ENCODE measurements at places on chromosomes 2 and 18.

DNA sequence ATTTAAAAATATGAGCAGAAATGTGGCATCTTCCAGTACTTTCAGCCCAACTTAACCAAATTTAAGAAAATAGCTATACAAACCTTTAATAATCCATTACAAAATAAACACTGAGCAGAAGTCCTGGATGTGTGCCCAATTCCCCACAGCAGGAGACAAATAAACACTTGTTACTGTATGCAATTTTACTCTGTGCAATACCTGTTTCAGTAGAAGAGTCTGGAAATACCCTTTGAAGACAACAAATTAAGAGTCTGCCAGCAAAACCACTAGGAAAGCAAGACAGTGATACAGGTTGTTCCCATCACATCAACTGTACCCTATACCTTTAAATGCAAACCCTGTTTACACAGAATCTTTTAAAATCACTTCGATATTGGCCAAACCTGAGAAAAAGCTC, 41.4 kb upstream of the RNU4ATAC start:
- no peak for DNase-seq

DNA sequence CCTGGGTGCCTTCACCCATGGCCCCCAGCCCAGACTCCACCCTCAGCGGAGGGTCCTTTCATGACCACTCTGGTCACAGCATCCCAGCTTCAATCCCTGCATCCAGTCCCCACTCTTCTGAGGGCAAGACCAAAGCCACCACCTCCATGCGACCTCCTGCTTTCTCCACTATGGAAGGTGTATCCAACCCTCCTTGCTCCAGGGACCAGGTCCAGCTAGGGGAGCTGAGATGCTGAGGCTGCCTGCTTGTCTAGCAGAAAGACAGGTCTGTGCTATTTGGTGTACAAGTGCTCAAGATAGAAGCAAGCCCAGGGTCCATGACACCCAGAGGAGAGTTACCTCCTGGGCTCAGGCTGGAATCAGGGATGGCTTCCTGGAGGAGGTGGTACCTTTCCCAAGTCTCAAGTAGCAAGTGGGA, 73.8 kb upstream of the RAB6C start:
- DNase-seq: no peak

DNA sequence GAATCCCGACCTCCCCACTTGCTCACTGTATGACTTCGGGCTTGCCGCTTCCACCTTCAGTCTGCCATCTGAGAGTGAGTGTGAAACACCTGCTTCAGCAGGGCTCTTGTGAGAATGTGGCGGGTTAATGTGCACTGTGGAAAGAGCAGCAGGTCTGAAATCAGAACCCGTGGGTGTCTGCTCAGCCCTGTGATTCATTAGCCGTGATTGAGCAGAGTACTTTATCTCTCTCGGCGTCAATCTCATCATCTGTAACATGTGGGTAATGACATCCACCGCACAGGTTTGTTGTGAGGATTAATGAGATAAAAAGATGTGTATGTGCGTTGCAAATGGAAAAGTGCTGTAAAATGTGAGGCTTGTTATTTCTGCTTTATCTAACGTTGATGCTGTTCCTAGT, 128.6 kb downstream of the LRATD1 start:
- no peak for DNase-seq

GRCh38 chr2:229129738-229130371, 141.2 kb downstream of the PID1 start:
- no peak for DNase-seq

- DNase-seq: no peak
Measured at GRCh38 chr18:34649080-34649479, 61.0 kb upstream of the DTNA start.

DNA sequence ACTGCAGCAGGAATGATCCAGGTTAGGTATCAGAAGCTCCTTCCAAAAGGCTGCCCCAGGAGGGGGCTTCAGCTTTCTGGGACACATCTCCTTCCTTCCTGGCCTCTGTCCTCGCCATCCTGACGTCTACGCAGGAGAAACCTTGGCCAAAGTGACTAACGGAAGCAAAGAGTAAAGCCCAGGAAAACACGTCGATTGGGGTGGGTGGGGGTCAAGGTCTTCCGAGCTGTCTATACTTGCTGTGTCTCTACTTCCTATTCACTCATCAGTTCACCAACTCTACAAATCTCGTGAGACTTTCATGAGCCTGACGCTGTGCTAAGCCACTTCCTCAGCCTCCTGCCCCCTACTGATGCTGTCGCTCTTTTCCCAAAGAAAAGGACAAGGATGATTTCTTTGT, 212.6 kb downstream of the TNS1 start:
- no peak for DNase-seq

GRCh38 chr2:160493227-160494028, at the start of gene RBMS1:
RBMS1 (minus strand) TSS chr2:160493807; CDS start chr2:160493363, 444 bp downstream.
- peak; percentile 66 for DNase-seq

- DNase-seq: peak; percentile 64
Measured at GRCh38 chr2:219571311-219572236, at the start of gene OBSL1. OBSL1 (minus strand) TSS chr2:219571539; CDS start chr2:219571232, 307 bp downstream.

DNA sequence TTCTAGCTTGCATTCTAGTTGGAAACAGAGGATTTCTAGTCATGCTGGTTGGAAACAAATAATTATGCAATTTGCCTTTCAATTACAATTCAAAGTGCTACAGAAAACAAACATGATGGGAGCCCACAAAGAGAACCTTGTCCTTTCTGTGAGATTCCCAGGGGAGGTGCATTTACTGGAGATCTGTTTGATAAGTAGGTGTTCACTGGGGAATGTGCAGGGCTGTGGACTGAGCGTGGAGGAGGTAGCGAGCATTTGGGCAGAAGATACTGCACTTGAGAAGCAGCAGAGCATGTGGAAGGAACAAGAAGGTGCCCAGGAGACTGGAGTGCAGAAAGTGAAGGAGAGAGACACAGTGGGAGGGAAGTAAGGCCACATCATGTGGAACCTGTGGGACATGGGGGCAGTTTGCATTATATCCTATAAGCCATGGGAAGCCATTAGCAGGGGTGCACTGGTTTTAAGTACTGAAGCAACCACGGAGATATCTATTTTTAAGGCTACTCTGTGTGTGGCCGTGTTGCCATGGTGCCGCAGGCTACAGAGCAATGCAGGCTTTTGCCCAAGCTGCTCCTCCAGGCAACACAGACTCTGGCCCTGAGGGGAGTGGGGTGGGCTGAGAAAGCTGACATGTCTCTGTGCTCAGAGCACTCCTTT, 154.0 kb downstream of the ANTXR1 start:
- no peak for DNase-seq

DNA sequence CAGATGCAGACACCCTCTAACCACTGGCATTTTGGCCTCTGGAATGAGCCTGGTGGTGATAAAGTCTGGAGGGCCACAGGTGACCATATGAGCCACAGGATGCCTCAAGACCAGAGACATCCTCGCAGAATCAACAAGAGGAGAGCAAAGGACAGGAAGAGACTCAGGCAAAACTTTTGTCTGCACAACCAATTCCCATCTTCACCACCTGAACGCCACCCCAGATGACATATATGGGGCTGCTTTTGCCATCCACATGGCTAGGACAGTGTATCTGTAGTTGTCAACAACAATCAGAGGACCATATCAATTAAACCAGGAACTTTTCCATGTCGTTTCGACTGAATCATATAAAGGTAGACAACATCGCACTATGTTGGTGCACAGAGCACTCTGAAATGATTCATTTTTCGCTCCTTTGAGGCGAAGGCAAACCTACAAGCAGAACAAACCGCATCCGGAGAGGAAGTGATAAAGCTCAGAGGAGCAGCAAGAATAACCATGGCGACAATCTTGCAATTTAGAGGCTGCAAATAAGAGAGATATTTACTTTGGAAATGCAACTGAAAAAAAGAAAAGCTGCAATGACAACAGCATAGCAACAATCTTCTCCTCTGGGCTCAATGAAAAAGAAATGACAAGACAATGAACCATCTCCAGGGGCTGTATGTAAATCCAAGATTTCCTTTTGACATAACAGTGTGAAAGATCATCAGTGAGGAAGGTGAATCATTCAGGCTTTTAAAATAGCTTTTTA, 204.5 kb downstream of the ARL4C start:
- no peak for DNase-seq

DNA sequence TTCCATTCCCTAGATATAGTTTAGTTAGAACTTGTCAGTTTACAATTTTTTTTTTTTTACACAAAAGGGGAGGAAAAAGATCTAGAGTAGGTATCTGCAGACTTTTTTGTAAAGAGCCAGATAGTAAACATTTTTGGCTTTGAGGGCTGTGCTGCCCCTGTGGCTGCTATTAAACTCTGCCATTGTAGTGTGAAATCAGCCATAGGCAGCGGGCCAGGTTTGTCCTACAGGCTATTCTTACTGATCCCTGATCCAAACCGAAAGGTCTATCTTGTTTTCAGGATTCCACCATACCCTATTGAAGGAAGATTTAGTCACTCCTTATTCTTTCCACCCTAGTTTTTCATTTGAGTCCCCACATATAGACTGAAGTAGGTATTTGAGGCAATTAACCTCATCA, 203.4 kb downstream of the RND3 start:
- DNase-seq: no peak

GRCh38 chr2:223560749-223561435, 41.3 kb downstream of the SCG2 start:
- no peak for DNase-seq

DNA sequence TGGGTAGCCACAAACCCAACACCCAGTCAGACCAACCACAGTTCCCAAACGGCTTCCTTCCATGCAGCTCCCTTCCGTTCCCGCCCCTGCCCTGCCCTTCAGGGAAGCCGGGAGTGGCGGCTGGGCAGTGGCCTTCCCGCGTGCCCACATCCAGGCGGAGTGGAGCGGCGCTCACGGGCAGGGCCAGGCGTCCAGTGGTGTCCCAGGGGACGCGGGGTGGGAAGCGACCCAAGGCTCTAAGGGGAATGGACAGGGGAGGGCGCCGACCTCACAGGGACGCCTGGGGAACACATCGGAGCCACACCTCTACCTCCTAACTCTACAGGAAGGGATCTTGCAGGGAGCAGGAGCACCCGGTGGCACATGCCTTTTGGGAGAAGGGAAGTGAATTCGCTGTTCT, 225.9 kb upstream of the MGAT5 start:
- DNase-seq: no peak

- no peak for DNase-seq
Measured at GRCh38 chr2:40874380-40874779, 422.5 kb upstream of the SLC8A1 start.

GRCh38 chr2:182616471-182617393, 99.3 kb upstream of the DNAJC10 start:
- DNase-seq: no peak

DNA sequence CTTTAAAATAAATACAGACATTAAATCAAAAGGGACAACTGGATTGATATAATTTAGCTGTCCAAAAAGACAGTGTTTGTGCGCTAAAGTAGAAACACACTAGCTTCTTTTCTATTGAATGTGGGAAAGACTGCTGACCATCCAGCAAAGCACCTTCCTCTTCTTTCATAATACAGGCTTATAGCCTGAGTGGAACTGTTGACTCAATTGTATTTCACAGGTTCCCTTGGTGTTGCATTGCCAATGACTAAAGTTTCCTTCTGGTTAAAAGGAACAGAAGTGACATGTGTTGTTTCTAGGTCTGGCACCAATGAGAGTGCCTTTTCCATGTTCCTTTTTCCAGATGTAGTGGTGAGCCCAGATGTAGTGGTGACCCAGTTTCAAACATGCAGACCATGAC, 412.3 kb downstream of the RNF144A start:
- DNase-seq: no peak

DNA sequence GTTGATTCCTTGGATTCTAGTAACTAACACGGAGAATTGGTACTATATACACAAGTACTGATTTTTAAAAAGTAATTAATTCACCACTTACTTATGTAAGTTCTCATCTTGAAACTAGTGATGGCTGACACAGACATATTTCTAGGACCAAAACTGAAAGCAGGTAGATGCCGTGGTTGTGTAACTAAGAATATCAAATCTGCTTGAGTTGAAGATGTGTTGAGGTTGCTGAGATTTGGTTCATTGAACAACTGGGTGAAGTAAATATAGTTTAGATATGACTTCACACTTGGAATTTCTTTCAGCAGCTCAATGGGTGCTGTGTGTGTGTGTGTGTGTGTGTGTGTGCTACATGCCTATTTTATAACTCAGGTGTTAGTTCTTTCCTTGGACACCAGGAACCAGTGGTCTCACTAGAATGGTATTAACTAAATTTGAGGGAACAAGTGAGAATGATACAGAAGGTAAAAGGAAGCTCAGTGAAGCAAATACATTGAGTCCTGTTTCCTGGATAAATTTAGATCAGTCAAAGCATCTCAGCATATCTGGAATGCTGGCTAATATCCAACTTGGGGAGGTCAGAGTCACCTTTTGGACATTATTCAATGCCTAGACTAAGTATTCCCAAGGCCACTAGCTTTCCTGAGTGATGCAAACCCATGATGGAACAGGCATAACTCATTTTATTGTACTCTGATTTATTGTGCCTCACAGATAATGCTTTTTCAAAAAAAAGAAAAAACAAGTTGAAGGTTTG, 110.7 kb upstream of the ZEB2 start:
- DNase-seq: no peak

GRCh38 chr2:197920088-197920487, 115.7 kb downstream of the PLCL1 start:
- DNase-seq: no peak

DNA sequence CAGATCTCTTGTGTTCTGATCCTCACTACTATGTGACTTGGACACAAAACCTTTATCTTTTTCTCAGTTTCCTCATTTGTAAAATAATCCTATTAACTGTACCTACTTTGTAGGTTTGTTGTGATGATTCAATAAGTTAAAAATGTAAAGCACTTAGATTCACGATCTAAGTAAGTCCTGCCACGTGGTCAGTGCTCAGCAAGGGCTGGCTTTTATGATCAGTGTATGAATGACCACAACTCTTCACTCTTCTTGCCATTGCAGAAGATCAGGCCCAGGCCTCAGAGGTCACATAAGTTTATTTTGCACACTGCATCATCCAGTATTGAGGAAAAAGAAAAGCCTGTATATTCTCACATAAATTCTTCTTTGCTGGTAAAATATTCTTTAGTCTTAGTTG, 1192.5 kb upstream of the ACVR2A start:
- DNase-seq: no peak

DNA sequence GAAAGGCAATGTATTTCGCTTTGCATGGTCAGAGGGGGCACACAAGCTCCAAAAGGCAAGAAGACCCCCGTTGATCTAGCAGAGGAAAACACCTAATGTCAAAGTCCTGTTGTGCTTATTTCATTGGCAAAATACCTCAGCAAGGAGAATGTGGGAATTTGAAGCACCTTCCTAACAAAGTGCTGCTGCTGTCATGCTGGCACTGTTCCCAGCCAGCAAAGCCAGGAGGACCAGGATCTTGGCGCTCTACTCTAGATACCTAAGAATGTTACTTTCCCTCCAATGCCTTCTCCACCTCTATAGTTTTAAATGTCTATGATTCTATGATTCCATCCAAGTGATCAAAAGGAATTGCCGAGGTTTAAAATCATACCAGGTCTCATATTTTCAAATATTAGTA, 867.9 kb upstream of the POU3F3 start:
- no peak for DNase-seq
